DMS53 (cell line): ENCODE measurements at places on chromosomes 7 and 10.

DNA sequence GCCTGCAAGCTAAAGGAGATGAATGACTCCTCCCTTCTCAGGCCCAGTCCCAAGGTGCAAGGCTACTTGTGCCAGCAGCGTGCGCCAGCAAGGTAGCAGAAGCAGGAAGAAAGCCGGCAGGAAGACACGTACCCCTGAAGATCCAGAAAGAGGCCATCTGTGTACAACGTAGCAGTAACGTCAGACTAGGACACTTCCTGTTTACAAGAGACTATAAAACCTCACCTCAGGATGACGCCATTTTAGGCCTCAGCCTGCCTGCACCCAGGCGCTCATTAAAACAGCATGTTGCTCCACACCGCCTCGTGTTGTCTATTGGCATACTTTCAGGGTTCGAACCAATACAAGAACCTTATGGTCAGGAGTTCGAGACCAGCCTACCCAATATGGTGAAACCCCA, 41.4 kb upstream of the SNX10 start:
- DNase-seq = no peak

- peak; percentile 21 for DNase-seq
Measured at GRCh38 chr7:127396184-127396583, 3.7 kb upstream of the ZNF800 start.

GRCh38 chr7:1569440-1569832, 396 bp downstream of the PSMG3 start:
- no peak for DNase-seq

DNA sequence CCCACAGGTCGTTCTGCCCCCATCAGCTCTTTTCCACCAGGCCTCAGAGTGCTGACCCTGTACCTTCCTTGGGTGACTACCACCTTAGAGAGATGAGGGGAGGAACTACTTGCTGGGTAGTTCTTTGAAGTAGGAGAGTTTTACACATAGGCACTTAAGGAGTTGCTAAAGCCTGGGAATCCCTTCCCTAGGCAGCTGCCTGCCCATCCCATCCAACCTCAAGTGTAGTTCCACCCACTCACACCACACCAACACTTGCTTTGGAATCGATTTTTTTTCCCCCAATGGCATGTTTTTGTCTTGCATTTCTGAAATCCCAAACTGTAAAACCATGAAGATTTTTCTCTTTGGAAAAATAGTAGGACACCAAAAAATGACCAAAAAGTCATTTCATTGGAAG, 47.7 kb downstream of the FBXW4 start:
- DNase-seq = no peak

DNA sequence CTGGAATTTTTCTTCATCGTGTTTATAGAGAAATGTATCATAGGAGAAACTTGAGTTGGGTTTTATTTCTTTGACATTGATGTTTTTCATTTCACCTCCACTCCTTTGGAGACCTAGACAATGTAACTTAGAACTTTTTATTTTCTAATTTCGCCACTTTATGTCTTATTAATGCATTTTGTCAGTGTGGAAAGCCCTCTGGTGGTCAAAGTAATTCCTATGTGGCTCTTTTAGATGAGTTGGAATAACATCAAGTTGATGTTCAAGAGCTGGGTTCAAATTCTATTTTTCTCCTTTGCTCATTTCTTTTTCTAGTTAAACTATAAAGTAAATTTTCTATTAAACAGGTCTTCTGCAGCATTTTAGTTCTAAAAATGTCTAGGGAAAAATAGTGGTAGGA, 478.6 kb downstream of the LRMDA start:
- DNase-seq = peak; percentile 27

- DNase-seq = no peak
Measured at GRCh38 chr10:15120523-15120922, 23.4 kb downstream of the RPP38 start.

DNA sequence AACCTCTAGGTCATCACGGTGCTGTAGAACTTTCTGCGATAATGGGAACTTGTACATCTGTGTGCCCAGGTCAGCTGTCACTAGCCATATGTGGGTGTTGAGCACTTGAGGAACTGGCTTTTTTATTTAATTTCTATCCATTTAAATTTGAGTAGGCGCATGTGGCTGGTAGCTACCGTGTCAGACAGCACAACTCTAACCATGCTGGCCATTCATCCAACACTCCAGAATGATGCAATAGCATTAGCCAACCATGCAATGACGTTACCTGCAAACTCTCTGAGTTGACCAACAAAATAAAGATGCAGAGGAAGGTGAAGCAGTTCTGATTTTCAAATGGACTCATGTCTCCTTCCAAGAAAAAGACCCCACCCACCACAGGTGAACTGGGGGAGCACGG, 24.4 kb upstream of the CHST15 start:
- no peak for DNase-seq

GRCh38 chr10:19480353-19480752, 335.9 kb upstream of the PLXDC2 start:
- no peak for DNase-seq

- peak; percentile 60 for DNase-seq
Measured at GRCh38 chr10:127715782-127716378, 21.1 kb upstream of the FOXI2 start.

GRCh38 chr10:1698185-1698584, 39.1 kb downstream of the ADARB2 start:
- DNase-seq = no peak

DNA sequence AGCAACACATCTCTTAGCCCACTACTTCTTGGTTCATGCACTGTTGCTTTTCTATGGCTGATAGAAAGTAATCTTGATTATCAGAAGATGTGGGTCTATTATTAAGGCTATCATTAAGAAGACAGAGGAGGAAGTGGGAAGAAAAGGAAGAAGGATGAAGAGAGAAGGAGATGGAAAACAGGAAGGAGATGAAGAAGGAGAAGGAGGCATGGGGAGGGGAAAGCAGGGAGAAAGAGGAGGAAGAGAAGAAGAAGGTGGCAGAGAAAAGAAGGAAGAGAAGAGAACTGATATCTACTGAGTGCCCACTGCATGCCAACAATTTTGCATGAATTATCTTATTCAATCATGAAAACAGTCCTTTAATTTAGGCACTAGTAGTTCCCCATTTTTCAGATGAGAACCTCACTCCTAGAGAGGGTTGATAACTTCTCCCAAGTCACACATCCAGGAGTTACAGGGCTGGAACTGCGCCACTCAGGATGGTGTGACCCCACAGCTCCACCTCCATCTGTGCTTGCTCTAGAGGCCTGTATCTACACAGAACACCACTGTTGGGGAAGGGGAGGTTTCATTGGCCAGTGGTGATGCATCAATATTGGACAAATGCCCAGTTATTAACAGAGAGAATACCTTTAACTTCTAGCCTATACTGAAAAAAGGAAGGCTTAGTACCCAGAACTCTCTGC, 147.4 kb downstream of the CXCL12 start:
- DNase-seq = no peak

DNA sequence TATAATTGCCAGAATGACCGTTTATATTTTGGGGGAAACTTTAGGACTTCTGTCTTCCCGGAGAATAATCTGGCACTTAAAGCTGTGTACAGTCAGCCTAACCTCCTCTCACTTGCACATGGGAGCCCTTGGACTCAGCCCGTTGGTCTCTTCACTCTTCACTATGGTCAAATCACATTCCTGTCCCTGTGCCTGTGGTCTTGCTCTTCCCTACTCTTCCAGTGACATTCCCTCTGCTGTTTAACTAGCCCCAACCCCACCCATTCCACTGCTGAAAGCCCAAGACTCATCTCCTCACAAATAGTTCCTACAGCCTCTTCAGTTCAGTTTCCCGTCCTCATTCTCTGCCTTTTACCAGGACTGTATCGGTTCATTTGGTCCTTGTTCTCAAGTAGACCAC, 135.0 kb downstream of the DYNC1I1 start:
- peak; percentile 57 for DNase-seq

DNA sequence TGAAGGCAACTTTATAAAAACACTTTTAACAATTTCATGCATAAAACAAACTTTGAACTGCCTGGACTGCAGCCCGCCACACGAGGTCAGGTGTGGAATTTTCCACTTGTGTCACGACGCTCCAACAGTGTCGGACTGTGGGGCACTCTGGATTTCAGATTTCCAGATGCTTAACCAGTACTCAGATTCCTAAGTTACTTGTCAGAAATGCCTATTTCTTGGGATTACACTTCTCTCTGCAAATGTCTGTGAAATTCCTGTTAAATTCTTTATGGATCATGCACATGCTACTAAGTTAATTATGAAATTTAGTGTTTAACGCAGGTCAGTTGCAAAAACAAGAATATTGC, 473 bp upstream of the GPER1 start:
- DNase-seq = no peak

DNA sequence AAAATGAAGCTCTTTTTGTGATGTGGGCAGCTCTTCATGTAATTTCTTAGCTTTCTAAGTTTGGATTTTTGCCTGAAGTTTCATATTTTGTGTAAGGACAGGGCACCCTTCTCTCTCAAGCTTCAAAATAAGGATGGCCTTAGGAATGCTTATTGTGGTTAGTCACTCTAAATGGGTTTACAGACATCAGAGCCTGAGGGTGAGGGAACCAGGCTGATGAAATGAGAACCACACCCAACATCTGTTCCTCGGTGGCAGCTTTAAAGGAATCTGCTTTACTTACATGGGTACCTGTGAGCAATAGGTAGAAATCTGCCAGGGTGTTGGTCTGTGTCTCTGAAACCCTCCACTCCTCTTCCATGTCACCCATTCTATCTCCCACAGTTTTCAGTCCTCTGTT, 174.3 kb downstream of the EMX2 start:
- no peak for DNase-seq

GRCh38 chr10:98028168-98028770, 2.2 kb downstream of the CRTAC1 start:
- DNase-seq = peak; percentile 94

DNA sequence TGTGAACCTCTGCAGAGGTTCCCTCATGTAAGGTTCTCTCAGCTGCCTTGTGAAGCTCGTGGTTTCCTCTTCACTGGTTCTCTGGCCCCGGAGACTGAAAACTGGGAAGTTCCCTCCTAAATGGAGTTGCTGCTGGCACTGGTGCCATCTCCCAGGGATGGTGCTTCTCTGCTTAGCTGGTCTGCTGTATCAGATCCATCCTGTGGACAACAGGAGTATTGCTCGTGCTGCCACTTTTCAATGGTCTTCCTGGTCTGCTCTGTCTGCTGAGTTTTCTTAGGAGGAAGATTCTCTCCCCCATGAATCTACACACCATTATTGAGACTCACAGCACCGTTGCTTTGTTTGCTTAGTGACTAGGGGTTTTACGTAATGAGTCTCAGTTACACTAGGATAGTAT, 247.8 kb downstream of the OTUD1 start:
- peak; percentile 63 for DNase-seq

DNA sequence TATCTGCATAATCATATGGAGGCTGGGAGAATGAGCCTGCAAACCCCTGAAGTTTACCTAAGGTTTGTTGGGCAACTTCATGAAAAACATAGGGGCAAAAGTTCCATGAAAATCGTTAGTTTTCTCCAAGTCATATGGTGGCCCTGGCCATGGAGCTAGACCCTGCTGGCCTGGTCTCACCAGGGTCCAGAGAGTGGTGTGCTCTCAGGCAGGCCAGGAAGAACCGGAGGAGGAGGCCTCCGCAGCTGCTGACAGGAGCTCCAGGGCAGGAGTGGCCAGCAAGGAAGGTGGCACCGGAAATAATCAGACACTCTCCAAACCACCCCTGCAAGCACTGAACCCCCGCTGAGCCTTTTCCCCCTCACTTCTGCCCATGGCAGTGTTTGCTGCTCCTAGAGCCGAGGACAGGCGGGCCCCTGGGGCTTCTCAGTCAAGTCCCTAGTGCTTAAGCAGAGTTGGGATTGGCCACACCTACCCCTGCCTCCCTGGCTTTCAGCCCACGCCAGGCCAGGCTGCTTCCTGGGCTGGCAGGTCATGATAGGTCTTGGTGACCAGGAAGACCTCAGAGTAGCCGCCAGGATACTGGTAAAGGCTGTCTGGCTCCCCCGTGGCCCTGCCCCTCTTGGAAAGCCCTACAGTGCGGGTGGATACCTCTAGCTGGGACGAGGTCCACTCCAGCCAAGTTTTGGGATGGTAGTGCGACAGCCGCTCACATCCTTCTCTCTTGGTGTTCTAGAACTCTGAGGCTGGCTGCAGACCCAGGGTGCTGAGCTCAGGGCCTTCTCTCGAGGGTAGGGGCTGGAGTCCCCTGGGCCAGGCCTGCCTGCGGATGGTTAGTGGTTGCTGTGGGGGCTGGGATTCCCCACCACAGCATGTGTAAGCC, 242.8 kb downstream of the MGMT start:
- no peak for DNase-seq

DNA sequence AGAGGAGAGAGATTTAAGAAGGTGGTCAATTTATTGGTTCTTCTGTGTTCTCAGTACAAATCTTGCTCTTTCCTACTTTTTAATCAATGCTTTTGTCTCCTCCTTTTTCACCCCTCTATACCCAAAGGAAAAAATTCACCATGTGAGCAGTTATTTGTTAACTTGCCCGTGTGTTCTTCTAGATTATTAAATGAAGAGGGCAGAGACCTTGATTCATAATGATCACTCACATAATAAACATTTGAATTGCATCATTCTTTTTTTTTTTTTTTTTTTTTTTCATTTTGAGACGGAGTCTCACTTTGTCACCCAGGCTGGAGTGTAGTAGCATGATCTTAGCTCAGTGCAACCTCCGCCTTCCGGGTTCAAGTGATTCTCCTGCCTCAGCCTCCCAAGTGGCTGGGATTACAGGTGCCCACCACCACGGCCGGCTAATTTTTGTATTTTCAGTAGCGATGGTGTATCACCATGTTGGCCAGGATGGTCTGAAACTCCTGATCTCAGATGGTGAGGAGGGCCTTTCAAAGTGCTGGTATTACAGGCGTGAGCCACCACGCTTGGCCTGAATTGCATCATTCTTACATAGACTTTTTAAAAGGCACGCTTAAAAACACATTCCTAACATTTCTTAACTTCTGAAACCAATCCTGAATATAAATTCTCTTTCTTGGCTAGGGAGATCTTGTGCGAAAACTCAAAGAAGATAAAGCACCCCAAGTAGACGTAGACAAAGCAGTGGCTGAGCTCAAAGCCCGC, 3.6 kb downstream of the GARS1 start:
- no peak for DNase-seq

DNA sequence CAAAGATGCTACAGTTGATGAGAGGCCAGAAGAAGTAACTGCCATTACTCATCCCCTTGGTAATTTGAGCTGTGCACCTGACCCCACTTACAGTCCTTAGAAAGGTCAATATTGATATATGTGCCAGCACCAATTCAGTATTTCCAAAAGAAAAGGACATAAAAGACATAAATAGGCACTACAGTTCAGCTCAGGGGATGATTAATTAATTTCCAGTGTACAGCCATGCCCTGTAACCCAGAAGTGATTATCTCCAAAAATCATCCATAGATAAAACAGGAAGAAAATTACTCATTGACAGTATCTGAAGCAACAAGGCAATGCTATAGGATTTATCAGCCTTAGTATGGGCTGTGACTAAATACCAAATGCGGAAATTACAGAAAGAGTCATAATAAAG, 82.4 kb downstream of the PHYHIPL start:
- DNase-seq = peak; percentile 90

- no peak for DNase-seq
Measured at GRCh38 chr10:124944982-124945381, 3.1 kb downstream of the ZRANB1 start.
